ENCODE measurements at places on chromosomes 6 and 20. TPM values are rescaled to one million over a fixed set of nuclear protein-coding genes. Genes with fewer than 3 reads are reported as not detected.

DNA sequence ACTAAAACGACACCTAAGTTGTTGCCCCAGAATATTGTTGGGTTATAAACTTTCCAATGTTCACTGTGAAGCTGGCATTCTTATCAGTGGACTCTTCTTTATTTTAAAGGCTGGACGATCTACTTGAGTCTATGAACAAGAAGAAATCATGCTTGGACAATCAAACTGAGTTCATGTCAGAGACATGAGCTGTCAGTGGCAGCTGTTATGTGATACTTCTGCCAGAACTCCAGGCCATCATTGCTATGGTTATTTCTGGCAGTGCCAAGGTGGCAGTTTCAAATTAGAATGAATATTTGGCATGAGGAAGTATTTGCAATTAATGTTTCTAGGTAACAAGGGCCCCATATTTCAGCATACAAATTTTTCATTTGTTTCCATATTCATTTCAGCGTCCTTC is 417.3 kb downstream of the LMBRD1 start:
- no peaks in the 10 kb centered on the region for H3K36me3 ChIP-seq
- DNase-seq: no peak
- no peaks in the 10 kb centered on the region for H3K27me3 ChIP-seq
- H3K4me1 ChIP-seq: no peaks in the 10 kb centered on the region
- no peak overlapping the region for H3K4me3 ChIP-seq

- no peaks in the 10 kb centered on the region for H3K27me3 ChIP-seq
- H3K4me3 ChIP-seq: peak overlapping the region; percentile 14
- no peaks in the 10 kb centered on the region for H3K36me3 ChIP-seq
- peak overlapping the region; percentile 92 for H3K27ac ChIP-seq
Measured at GRCh38 chr6:16712255-16712930, 48.9 kb downstream of the ATXN1 start.

- peaks cover 22% of the 10 kb centered on the region for H3K4me1 ChIP-seq
- H3K27me3 ChIP-seq: no peaks in the 10 kb centered on the region
- DNase-seq: no peak
Measured at GRCh38 chr20:17611540-17612286, 41.8 kb downstream of the DSTN start.

GRCh38 chr20:1711826-1712601 is 54.4 kb upstream of the SIRPG start:
- no peaks in the 10 kb centered on the region for H3K36me3 ChIP-seq
- no peak overlapping the region for H3K4me3 ChIP-seq
- no peak for DNase-seq
- no peaks in the 10 kb centered on the region for H3K4me1 ChIP-seq

DNA sequence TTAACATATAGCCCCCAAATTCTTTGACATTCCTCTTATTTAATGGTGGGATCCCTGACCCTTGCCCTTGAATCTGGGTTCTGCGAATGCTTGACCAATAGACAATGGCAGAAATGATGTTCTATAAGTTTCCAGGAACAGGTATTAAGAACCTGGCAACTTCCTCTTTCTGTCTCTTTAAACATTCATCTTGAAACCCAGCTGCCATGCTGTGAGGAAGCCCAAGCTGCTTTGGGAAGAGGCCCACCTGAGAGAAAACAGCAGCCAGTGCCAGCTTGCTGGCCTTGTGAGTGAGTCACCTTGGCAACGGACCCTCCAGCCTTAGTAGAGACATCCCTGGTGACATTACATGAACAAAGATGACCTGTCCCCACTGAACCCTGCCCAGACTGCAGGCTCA is 45.2 kb upstream of the RALY start:
- no peak for DNase-seq
- no peak overlapping the region for H3K4me3 ChIP-seq
- H3K4me1 ChIP-seq: no peaks in the 10 kb centered on the region
- H3K36me3 ChIP-seq: no peaks in the 10 kb centered on the region

Gene ANGPT4
- total RNA-seq: not detected

Gene PACRG
- total RNA-seq: not detected

Gene TRIM10
- total RNA-seq: not detected

DNA sequence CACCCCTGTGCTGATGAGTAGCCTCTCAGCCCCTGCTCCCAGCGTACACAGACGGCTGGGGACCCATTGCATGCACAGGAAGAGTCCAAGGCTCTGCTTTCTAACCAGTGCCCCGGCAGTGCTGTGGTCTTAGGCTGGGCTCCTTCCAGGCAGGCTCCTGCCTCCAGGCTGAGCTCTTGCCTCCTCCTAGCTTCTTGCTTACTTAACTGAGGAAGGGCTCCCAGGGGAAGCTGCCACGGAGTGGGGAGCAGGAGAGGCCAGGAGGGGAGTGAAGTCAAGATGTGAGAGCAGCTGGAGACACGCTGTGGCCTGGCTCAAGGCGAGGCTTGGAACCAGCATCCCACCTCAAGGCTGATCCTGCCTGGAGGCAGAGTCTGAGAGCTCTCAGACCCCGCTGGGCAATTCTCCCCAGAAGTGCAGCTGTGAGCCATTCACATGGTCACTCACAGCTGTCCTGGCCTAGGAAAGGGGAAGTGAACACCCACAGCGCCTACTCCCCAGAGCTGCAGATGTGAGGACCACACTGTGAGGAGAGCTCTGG is 141.0 kb downstream of the TBXT start:
- peaks cover 46% of the 10 kb centered on the region for H3K4me1 ChIP-seq
- no peak overlapping the region for H3K4me3 ChIP-seq
- DNase-seq: no peak

GRCh38 chr20:7841291-7841970 is 98.8 kb downstream of the HAO1 start:
- no peaks in the 10 kb centered on the region for H3K36me3 ChIP-seq
- no peak overlapping the region for H3K4me3 ChIP-seq
- no peaks in the 10 kb centered on the region for H3K27me3 ChIP-seq

GRCh38 chr6:139017227-139017626 is 11.3 kb upstream of the ABRACL start:
- no peak overlapping the region for H3K27ac ChIP-seq
- H3K4me1 ChIP-seq: no peaks in the 10 kb centered on the region
- H3K36me3 ChIP-seq: no peaks in the 10 kb centered on the region
- DNase-seq: no peak
- no peak overlapping the region for H3K4me3 ChIP-seq
- peaks cover 11% of the 10 kb centered on the region for H3K27me3 ChIP-seq

DNA sequence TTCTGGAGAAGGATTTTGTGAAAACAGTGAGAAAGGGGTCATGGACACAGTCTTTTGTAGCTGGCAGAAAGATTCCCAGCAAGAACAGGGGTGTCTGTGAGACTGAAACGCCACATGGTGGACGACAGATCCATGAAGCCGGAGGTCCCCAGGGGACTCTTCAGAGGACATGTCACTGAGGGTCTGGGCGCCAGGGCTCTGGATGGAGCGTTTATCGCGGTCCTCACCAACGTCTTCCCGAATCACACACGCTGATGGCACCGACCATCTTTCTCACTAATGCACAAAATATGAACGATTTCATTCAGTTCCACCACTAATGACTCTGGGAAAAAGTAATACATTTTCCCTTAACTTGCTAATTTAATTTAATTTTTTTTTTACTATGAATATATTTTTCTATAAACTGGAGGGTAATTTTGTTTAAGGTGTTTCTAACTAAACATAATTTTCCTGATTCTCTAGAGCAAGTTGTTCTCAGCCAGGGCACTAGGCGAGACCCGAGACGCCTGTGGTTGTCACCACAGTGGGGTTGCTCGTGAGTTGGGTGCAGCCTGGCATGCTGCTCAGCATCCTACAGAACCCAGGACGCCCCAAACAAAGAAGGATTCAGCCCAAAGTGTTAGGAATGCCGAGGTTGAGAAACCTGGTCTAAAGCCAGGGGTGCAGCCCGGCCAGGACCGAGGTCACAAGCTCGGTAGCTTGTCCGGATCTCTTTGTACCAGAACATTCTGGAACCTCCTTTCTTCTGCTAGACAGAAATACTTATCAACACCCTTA is 306.2 kb downstream of the TAF4 start:
- H3K4me3 ChIP-seq: no peak overlapping the region
- no peak for DNase-seq
- no peaks in the 10 kb centered on the region for H3K36me3 ChIP-seq
- no peak overlapping the region for H3K27ac ChIP-seq

GRCh38 chr6:80789912-80790570 is 683.6 kb downstream of the BCKDHB start:
- no peak for DNase-seq
- no peaks in the 10 kb centered on the region for H3K27me3 ChIP-seq
- H3K27ac ChIP-seq: no peak overlapping the region
- H3K4me1 ChIP-seq: no peaks in the 10 kb centered on the region
- no peaks in the 10 kb centered on the region for H3K36me3 ChIP-seq

DNA sequence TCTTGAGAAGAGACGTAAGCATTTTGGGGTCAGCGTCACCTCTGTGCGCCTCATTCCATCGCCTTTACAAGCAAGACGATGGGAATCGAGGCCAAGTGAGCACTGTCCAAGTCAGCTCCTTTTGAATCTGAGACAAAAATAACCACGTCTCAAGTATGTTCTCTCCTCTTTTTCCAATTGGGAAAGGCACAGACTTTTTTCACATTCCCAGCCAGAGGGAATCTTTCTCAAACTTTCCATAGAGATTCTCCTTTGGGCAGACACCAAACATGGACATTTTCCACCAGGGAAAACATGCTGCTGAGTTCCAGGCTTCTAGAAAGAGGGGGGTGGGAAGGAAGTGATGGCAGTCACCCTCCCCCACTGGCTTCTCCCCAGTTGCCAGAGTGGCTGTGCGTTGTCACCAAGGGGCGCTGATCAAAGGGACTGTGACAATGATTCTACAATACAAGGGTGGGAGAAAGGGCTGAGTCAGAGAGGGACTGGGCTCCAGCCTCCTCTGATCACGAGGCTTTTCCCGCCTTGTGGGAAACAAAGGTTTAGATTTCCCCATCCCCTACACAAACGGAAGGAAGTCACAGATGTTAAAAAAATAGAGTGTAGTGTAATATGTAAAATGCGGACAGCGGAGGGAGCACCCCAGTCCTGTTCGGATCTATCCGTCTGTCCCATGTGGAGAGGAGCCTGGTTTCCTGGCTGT is 281.9 kb upstream of the RNF24 start:
- no peaks in the 10 kb centered on the region for H3K36me3 ChIP-seq
- peaks cover 7% of the 10 kb centered on the region for H3K4me1 ChIP-seq
- H3K4me3 ChIP-seq: no peak overlapping the region
- peaks cover 5% of the 10 kb centered on the region for H3K27me3 ChIP-seq
- DNase-seq: no peak

Gene MOXD1
- 37.3 TPM for total RNA-seq

GRCh38 chr6:113447088-113447831 is 409.9 kb upstream of the MARCKS start:
- DNase-seq: peak; percentile 63
- no peak overlapping the region for H3K27ac ChIP-seq
- H3K27me3 ChIP-seq: no peaks in the 10 kb centered on the region
- peaks cover 17% of the 10 kb centered on the region for H3K4me1 ChIP-seq
- H3K4me3 ChIP-seq: no peak overlapping the region

- H3K4me1 ChIP-seq: 0 out of 2 replicates have a peak, but pooled peaks cover 5% of the 10 kb centered on the region
- H3K27ac ChIP-seq: no peak overlapping the region
- no peak overlapping the region for H3K4me3 ChIP-seq
- no peak for DNase-seq
- H3K36me3 ChIP-seq: no peaks in the 10 kb centered on the region
Measured at GRCh38 chr6:137657351-137657911, 163.2 kb upstream of the OLIG3 start.

Gene C6orf89
- 47.6 TPM for total RNA-seq

DNA sequence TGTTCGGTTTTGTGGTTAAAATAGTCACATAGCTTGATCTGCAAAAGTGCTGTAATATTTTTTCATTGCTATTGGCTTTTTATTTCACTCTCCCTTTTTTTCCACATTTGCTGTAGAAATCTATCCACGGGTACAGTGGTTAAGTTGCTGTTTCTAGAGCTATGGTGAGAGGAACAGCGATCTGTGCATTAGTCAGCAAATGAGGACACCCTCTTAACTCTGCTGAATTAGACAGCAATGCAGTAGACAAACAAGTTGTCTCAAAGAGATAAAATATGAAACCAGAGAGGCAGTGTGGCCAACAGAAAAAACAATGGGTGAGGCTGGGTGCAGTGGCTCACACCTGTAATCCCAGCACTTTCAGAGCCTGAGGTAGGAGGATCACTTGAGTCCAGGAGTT is 17.6 kb upstream of the SYNJ2 start:
- H3K36me3 ChIP-seq: no peaks in the 10 kb centered on the region
- H3K27me3 ChIP-seq: no peaks in the 10 kb centered on the region
- H3K27ac ChIP-seq: no peak overlapping the region
- DNase-seq: no peak
- H3K4me3 ChIP-seq: no peak overlapping the region
- peaks cover 4% of the 10 kb centered on the region for H3K4me1 ChIP-seq

- DNase-seq: no peak
- no peaks in the 10 kb centered on the region for H3K27me3 ChIP-seq
- no peaks in the 10 kb centered on the region for H3K36me3 ChIP-seq
Measured at GRCh38 chr6:163646133-163646532, 231.6 kb downstream of the QKI start.

Gene POM121L2
- total RNA-seq: not detected

DNA sequence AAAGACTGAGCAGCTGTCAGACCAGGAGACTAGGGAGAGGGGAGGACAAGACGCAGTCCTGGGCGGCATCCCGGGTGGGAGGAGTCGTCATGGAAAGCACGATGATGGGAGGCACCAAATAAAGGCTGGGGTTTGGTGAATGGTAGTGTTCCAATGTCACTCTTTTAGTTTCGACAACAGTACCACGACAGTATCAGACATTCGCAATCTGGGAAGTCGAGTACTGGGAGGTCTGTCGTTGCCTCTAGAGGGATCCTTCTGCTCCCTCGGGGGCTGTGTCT is 32.1 kb downstream of the PSMG4 start:
- no peaks in the 10 kb centered on the region for H3K27me3 ChIP-seq
- H3K4me3 ChIP-seq: no peak overlapping the region
- DNase-seq: no peak
- peaks cover 4% of the 10 kb centered on the region for H3K4me1 ChIP-seq
- no peaks in the 10 kb centered on the region for H3K36me3 ChIP-seq
